ENCODE measurements at places on chromosomes 7 and 10.
A peak's percentile ranks its signal among the peaks of the same experiment; 100 is the strongest.

- no peak for DNase-seq
Measured at GRCh38 chr7:133534816-133535215, 281.9 kb downstream of the EXOC4 start.

DNA sequence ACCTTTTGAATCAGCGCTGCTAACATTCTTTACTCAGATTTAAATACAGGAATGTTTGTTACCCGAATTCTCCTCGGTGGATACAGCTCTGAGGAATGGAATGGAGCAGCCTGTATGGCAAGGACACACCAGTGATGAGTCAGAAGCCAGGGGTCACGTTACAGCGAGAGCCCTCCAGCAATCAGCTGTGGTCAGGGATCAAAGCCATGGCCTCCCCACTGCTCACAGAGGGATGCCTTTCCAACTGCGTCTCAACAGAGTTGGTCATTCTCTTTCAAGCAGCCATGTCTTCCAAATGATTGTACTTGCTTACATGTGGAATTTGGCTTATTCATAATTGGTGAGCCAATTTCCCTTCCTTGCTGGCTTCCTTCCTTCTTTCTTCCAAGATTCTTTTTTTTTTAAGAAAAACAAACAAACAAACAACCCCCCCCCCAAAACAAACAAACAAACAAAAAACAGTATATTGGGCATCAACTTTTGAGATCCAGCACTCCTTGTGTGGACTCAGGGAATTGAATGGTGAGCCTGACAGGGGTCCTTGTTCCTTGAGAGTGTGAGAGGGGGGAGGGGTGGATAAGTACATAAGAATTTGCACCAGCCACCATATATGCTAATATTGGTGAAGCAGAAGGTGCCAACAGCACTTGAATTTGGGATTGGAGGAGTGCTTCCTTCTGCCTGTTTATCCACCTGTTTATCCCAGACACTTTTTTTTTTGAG is 100.2 kb downstream of the ATXN7L1 start:
- no peak for DNase-seq

- DNase-seq, result peak; percentile 48
Measured at GRCh38 chr10:123009105-123009820, 457 bp downstream of the ACADSB start.

GRCh38 chr7:121916211-121916610 is 43.2 kb downstream of the PTPRZ1 start:
- no peak for DNase-seq

GRCh38 chr7:132394283-132395198 is 181.7 kb downstream of the PLXNA4 start:
- no peak for DNase-seq

GRCh38 chr10:101709359-101710058 is 14.5 kb upstream of the FBXW4 start:
- no peak for DNase-seq

DNA sequence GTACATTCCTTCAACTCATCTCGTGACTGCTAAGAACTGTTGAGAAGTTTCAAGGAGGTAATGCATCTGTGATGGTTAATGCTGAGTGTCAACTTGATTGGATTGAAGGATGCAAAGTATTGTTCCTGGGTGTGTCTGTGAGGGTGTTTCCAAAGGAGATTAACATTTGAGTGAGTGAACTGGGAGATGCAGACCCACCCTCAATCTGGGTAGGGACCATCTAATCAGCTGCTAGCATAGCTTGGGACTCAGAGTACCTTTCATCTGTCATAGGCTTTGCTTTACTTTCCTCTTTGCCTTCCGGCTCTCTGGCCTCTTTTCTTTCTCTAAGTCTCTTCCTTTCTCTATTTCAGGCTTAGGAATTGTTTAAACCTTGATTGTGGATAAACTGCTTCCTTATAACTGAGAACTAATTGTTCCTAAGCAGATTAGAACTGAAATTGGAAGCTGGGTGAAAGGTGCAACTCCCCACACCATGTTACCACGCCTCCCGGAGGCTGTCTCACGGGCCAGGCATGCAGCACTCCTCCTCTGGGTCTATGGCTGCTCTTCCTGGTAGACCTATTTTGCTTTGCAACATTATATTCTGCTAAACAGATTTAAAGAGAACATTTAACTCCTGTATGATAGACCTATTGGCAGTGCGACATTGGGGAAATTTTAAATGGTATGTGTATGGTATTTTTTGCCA is 298.2 kb downstream of the CCSER2 start:
- no peak for DNase-seq

DNA sequence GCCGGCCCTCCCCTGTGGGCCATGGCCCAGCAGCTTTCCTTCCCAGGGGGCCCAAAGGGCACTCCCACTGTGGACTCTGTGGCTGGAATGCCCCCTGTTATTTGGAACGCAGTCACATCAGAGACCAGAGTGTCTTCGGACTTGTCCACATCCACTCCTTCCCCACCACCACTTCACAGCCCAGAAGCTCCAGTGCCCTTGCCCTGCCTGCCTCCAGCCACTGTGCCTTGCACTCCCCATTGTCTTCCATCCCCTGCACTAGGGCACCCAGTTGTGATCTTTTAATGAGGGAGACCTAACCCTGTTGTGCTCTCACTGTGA is 19.4 kb downstream of the INSIG1 start:
- DNase-seq, result no peak

- DNase-seq, result no peak
Measured at GRCh38 chr10:74419491-74419951, 268.5 kb downstream of the ADK start.

- no peak for DNase-seq
Measured at GRCh38 chr7:19061331-19061730, 56.1 kb downstream of the TWIST1 start.

- DNase-seq, result no peak
Measured at GRCh38 chr7:121302214-121302745, 26.5 kb upstream of the WNT16 start.

- no peak for DNase-seq
Measured at GRCh38 chr7:81932936-81933335, 163.1 kb upstream of the HGF start.

DNA sequence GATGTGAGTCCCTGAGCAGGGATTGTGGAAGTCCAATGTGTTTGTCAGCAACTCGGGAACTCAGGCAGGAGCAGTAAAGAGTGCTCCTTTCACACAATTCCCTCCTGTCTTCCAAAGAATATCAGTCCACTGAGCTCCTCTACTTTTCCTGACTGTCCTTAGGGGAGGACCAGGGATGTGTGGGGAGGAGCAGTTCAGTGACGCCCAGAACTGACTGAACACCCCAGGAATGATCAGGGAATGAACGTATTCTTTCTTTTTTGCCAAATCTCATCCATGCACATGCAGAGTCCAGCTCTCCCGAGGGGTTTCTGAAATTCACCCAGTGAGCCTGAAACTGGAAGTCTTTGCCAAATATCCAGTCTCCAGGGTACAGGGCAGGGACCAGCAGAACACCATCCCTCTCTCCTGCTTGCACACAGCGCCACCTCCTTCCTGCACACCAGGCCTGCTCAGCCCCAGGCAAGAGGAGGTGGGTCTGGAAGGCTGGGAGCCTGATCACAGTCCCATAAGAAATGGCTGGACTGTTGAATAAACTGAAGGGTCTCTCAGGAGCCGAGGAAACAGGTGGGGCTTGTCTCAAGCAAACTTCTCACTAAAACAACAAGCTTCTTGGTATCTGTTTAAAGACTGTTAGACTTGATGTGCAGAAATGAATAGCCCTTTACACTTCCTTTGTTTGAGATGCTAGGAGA is 294.7 kb downstream of the C7orf25 start:
- DNase-seq, result no peak

GRCh38 chr7:153638821-153639435 is 413.3 kb upstream of the DPP6 start:
- no peak for DNase-seq

GRCh38 chr7:94442639-94443038 is 47.9 kb downstream of the COL1A2 start:
- no peak for DNase-seq

DNA sequence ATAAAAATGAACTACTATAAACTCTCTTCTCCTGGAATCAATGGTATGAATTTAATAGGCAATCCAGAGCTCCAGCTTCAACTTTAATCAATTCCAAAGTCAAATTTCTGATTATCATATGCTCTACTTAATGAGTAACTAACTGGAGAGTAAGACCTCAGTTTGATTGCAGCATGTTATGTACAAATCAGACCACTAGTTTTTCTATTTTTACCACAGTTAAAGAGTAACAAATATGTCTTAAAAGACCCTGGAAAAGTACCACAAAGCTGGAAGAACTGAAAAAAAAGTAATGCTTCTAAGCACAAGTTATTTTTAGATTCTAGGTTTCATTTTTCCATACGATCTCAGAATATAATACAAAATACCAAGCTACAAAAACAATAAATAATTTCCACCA is 56.0 kb upstream of the TNKS2 start:
- DNase-seq, result no peak

DNA sequence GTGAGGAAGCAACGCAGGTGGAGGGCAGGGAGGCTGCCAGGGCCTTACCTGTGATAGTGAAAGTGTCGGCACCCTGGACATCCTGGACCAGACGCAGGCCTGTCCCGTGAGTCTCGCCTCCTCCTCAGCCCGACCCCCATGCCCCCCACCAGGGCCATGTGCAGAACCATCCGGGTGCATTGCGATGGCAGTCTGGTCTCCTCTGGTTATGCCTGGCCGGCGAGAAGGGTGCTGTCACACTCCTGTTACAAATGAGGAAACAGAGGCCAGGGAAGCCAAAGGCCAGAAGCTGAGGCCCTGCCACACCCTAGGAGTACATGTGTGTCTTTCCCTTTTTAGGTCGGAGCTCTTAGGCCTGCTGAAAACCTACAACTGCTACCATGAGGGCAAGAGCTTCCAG is 7.2 kb downstream of the DEPP1 start:
- DNase-seq, result no peak

- no peak for DNase-seq
Measured at GRCh38 chr7:123844712-123845219, at the start of gene HYAL4. Gene HYAL4 (plus strand): TSS chr7:123845169. CDS start chr7:123868274, 23,105 bp downstream.

- no peak for DNase-seq
Measured at GRCh38 chr7:134504660-134505164, 22.7 kb upstream of the AKR1B10 start.

DNA sequence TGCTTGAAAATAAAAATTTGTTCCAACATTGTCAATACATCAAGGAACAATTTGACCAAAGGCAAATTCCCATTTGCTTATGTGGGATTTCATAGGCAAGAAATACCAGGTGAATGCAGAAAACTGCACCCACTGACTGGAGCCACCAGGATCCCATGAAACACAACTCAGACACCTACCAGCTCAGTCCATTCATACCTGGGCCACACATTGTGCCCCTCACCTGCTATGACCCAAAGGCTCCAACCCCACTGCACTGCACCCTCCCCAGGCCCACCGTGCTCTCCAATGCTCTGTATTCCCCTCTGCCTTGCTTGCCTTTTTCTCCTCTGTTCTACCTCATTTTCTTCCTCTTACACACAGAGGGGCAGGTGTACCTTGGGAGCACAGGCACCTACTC is 5.3 kb downstream of the NCAPG2 start:
- DNase-seq, result no peak

- DNase-seq, result no peak
Measured at GRCh38 chr10:20670579-20670978, 226.5 kb downstream of the NEBL start.

- no peak for DNase-seq
Measured at GRCh38 chr7:138527746-138528223, 67.7 kb downstream of the TRIM24 start.

DNA sequence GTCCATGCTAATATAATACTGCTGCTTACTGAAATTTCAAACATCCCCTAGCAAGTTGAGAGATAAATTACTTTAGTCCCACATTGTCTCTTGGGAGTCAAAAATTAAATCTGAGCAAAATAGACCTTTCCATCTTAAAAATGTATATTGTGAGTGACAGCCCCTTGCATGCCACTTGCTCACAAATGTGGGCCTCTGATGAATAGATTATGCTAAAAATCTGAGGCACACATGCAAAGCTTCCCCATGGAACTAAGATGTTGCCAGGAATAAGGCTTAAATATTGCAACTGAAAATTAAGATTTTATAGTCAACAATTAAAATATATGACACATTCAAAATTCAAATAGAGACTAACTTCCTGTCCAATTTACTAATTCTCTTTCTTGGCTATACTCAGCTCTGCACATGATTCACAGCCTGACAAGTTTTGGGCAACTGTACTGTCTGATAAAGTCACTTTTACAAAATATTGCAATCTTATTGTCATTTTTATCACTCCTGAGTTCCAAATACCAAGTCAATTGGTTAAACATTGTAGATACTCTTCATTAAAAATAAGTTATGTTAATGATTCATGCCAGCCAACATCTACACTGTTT is 301.2 kb downstream of the CACNA2D1 start:
- no peak for DNase-seq

DNA sequence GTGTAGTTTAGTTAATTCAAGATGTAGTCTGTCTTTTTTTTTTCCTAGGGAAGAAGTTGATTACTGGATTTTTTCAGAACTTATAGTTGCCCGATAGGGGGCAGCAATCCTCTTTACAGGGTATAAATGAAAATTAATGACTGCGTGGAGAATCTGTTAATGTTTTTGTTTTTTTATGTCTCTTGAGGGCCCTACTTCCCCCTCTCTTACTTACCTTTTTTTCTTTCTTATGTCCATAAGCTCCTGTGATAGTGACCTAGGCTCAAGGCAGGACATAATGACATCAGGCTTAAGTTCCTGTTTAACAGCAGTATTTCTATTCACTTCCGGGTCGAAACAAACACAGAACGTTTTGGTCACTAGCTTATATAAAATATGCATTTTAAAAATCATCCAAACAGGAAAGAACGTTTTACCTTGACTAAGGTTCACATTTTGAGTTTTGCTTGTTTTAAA is 18.8 kb downstream of the CDC123 start:
- no peak for DNase-seq

DNA sequence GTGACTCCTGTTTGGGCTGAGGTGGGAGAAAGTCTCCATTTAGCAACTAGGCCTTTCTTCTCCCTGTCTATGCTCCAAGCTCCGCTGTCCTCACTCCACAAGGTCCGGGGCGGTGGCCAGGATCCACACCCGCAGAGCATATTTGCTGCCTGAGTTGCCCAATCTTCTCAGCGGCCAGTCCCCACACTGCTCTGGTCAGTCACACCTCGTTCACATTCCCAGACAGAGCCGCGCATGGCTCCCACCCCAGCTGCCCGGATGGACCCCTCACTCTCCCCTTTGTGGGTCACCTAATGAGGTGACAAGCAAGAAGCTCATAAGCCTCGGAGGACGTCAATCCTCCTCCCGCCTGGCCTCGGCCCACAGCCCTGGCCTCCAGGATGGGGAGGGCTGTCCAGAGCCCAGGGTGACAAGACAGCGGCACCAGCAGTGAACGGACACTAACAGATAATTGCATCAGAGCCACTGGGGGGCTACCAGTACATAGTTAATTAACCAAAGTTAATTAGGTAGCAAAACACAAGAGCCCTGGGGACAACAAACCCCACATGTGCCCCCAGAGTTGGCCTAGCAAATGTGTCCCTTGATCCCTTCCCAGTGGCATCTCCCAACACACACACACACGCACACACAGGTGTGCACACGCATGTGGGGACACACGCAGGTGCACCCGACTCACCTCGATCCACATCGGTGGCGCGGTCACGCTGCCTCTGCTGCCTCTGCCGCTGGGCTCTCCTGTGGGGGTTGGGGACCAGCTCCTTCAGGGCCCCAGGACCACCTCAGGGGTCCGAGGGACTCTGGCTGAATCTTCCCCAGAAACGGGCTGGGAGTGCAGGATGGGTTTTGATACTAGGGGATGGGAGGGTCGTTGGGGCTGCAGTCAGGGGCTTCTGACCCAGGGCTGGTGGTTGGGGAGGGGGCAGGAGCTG is 11.8 kb downstream of the EPHA1 start:
- peak; percentile 90 for DNase-seq

- DNase-seq, result peak; percentile 60
Measured at GRCh38 chr10:113995201-113995600, 48.5 kb upstream of the ADRB1 start.

GRCh38 chr7:46281071-46281470 is 360.0 kb upstream of the IGFBP3 start:
- DNase-seq, result no peak

Data from left lobe of liver (tissue), 2 donors.